Pancreas (tissue), 10 donors: ENCODE measurements at places on chromosomes 5 and 9.

- DNase-seq: no peak
Observed at GRCh38 chr5:18772475-18772874, 1138.2 kb downstream of the TAF11L14 start.

GRCh38 chr9:5978523-5978922, 36.9 kb downstream of the RANBP6 start:
- DNase-seq: no peak

- no peak for DNase-seq
Observed at GRCh38 chr5:97544240-97544639, 361.2 kb upstream of the RIOK2 start.

GRCh38 chr5:123454259-123454911, 31.2 kb upstream of the CEP120 start:
- DNase-seq: no peak

DNA sequence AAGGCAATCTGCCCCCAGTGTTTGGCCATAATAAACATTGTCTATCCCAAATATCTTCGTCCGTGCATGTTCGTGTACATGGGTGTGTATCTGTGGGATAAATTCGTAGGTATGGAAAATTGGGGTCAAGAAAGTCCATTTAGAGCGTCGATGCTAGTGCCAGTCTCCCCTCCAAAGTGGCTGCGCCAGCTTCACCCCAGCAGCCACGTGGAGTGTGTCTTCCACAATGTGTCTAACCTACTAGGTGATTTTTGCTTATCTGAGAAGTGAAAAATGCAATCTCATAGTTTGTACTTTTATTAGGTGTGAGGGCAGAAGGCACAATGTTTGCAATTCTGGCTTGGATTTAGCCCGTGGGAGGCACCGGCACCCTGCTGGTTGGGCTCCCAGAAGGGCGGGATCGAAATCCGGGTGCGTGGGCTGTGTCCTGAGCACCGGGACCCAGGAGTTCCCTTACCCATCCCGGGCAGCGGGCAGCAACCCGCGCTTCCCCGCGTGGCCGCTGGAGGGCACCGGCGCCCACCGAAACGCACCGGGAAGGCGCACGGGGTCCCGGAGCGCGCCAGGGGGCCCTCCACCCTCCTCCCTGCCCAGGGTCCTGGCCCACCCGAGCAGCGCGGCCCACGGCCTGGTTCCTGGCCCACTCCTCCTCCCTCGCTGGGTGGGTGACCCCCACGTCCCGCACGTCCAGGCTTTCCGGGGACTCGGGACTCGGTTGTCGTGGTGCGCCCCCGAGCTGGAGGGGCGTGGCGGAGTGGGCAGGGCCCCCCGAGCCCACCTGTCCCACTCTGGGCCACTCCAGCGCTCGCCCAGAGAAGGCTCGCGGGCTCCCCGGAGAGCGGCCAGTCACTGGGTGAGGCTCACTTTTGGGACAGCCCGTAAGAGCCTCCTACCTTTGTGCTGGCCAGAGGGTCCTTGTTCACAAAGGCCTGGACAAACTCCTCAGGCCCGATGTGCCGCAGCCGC, 55.4 kb upstream of the RNF130 start:
- peak; percentile 84 for DNase-seq
